ENCODE measurements at places on chromosomes 7 and 10. TPM values are rescaled to one million over a fixed set of nuclear protein-coding genes. Genes with fewer than 3 reads are reported as not detected.
A peak's percentile ranks its signal among the peaks of the same experiment; 100 is the strongest.

GRCh38 chr10:878333-878759, 53.2 kb downstream of the LARP4B start:
- H3K27ac ChIP-seq = no peak overlapping the region
- H3K36me3 ChIP-seq = no peaks in the 10 kb centered on the region
- no peak for DNase-seq
- H3K4me3 ChIP-seq = no peak overlapping the region
- H3K4me1 ChIP-seq = no peaks in the 10 kb centered on the region

DNA sequence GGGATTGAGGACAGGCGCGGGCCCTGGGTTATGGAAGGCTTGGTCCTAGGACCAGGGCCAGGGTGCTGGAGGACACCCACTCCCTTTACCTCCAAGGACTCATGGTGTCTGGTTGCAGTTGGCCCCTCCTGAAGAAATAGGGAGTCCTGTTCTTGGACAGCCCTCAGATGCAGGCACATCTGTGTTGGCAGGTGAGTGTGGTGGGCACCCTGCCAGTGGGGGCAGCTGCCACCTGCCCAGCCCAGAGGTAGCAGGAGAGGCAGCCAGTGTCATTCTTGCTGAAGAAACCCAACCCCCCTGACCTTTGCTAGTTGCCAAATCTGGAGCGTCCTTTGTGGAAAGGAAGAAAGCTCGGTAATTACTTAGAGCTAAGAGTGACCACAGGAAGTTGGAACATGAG, 8.3 kb downstream of the GALNT17 start:
- no peaks in the 10 kb centered on the region for H3K4me1 ChIP-seq
- DNase-seq = no peak
- H3K27ac ChIP-seq = no peak overlapping the region
- no peaks in the 10 kb centered on the region for H3K36me3 ChIP-seq

DNA sequence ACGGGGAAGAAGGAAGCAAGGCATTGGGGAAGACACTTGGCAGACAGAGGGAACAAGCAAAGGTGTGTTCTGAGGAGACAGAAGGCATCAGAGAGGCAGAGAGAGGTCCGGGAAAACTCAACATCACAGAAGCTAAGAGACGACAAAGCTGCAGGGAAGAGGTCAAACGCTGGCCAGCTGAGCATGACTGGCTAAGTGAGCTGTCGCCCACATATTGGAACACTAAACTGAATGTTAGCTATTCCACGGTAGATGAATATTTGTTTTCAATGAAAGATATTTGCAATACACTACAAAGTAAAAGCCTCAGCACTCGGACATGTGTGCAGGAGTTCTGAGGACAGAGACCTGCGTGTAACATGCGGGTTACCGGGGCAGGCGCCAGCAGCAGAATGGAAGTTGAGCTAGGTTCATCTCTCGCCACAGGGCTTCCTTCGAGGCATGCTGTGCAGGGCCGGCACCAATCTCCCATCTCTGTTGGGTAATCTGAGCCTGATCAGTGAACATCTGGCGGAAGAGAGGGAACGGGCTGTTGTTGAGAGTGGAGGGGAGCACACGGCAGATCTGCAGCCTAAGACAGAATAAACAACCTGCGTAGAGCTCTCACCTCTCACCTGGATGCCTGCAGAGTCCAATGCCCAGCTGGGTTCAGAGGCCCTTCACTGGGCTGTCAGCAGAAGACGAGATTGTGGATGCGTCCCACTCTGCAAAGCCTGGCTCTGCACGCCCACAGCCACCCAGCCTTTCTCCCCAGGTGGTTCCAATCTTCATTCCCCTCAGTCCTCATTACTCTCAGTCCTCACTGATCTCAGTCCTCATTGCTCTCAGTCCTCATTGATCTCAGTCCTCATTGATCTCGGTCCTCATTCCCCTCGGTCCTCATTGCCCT, 35.9 kb downstream of the INSIG1 start:
- H3K4me1 ChIP-seq = no peaks in the 10 kb centered on the region
- no peaks in the 10 kb centered on the region for H3K27me3 ChIP-seq
- no peak for DNase-seq
- no peak overlapping the region for H3K4me3 ChIP-seq
- no peaks in the 10 kb centered on the region for H3K36me3 ChIP-seq
- H3K27ac ChIP-seq = no peak overlapping the region

GRCh38 chr7:69349291-69349690, 249.0 kb upstream of the AUTS2 start:
- DNase-seq = no peak
- H3K4me3 ChIP-seq = no peak overlapping the region
- H3K36me3 ChIP-seq = no peaks in the 10 kb centered on the region

The MRLN gene
- not detected for total RNA-seq

The CDH23 gene
- 1.6 TPM for total RNA-seq

GRCh38 chr7:69597278-69598076, 798 bp upstream of the AUTS2 start:
- H3K27me3 ChIP-seq = peaks cover 36% of the 10 kb centered on the region
- H3K4me1 ChIP-seq = no peaks in the 10 kb centered on the region
- peak overlapping the region; percentile 50 for H3K4me3 ChIP-seq
- H3K36me3 ChIP-seq = no peaks in the 10 kb centered on the region
- H3K27ac ChIP-seq = peak overlapping the region; percentile 36

DNA sequence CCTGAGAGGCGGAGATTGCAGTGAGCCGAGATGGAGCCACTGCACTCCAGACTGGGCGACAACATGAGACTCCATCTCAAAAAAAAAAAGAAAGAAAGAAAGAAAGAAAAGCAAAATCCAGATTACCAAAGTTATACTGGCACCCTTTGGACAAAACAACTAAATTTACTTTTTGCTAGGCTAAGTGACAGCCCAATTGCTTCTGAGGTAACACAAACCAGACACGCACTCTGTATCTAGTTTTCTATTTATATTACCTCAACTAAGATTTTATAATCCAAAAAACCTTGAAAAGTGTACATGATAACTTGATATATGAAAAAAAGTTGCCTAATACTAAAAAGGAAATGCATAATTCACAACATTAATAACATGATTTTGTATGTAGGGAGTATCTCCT, 12.9 kb downstream of the UBE2H start:
- H3K36me3 ChIP-seq = no peaks in the 10 kb centered on the region
- H3K4me1 ChIP-seq = no peaks in the 10 kb centered on the region
- H3K27ac ChIP-seq = no peak overlapping the region
- no peaks in the 10 kb centered on the region for H3K27me3 ChIP-seq
- no peak for DNase-seq
- H3K4me3 ChIP-seq = no peak overlapping the region

- no peaks in the 10 kb centered on the region for H3K4me1 ChIP-seq
- no peak overlapping the region for H3K27ac ChIP-seq
- no peak overlapping the region for H3K4me3 ChIP-seq
- H3K27me3 ChIP-seq = no peaks in the 10 kb centered on the region
- no peaks in the 10 kb centered on the region for H3K36me3 ChIP-seq
Measured at GRCh38 chr7:54956865-54957264, 62.0 kb upstream of the EGFR start.

DNA sequence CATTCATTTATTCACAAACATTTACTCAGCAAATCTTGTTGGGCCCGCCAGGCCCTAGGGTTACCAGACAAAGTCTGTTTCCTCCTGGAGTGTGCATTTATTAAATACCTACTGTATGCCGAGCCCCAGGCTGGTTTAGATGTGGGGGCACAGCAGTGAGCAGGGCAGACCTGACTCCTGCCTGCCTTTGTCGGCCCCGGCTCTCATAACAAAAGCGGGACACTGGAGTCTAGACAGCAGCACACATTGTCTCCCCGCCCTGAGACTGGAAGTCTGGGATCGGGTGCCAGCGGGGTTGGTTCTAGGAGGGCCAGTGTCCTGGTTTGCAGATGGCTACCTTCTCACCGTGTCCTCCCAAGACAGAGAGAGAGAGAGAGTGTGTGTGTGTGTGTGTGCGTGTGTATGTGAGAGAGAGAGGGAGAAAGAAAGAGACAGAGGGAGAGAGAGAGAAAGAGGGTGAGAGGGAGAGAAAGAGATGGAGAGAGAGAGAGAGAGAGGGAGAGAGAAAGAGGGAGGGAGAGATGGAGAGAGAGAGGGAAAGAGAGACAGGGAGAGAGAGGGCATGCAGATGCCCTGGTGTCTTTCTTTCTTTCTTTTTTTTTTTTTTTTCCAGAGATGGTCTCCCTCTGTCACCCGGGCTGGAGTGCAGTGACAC, 25.9 kb downstream of the ELFN1 start:
- H3K4me3 ChIP-seq = no peak overlapping the region
- no peaks in the 10 kb centered on the region for H3K36me3 ChIP-seq
- no peaks in the 10 kb centered on the region for H3K4me1 ChIP-seq
- H3K27ac ChIP-seq = no peak overlapping the region
- H3K27me3 ChIP-seq = no peaks in the 10 kb centered on the region
- DNase-seq = no peak

DNA sequence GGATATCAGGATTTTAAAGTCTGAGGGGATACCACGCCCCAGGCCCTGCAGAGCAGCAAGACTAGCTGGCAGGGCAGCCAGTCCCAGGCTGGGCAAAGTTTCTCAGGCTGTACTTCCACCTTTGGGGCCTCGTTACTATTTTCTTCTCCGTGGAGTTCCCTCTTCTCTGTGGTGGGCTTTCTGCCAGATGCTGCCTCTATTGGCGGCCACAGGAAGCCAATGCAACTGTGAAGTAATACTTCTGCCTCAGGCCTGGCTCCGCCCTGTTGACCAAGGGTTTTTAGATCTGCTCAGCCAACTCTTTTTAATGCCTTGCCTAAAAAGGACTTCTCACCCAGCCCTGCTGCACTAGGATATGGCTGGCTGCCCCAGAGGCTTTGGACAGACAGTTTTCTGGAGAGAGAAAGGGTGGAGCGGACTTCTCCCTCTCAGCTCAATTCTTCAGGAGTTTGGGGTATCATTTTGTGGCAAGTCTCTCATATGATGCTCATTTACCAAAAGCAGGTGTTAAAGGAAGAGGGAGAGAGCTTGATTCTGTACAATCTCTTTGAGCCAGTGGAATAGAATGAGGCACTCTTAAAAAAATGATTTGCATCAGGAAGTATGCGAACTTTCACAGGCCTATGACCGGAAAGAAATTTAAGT, 67.4 kb downstream of the HHEX start:
- peaks cover 7% of the 10 kb centered on the region for H3K4me1 ChIP-seq
- no peaks in the 10 kb centered on the region for H3K27me3 ChIP-seq
- H3K36me3 ChIP-seq = no peaks in the 10 kb centered on the region
- peak; percentile 72 for DNase-seq
- peak overlapping the region; percentile 48 for H3K27ac ChIP-seq

The FBXL13 gene
- total RNA-seq = 0.17 TPM

- no peaks in the 10 kb centered on the region for H3K36me3 ChIP-seq
- no peak overlapping the region for H3K4me3 ChIP-seq
- no peaks in the 10 kb centered on the region for H3K4me1 ChIP-seq
- no peaks in the 10 kb centered on the region for H3K27me3 ChIP-seq
Measured at GRCh38 chr10:61887772-61888171, 13.7 kb upstream of the ARID5B start.

DNA sequence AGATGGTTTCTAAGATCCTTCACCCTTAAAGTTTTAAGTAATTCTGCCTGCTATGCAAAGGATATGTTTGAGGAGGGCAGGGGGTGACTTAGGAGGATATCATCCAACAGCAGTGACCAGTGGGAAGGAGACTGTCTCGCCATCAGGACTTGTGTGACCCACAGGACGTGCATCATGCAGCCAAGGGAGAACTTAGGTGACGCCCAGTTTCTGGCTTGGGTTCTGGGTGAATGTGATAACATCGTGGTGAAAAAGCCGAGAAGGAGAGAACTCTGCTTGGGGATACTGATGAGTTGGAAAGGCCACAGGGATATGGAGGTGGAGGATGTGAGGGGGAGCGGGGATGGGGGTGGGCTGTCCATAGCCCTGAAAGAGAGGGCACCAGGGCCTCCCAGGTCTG, 3.8 kb downstream of the WIPI2 start:
- no peak for DNase-seq
- no peaks in the 10 kb centered on the region for H3K36me3 ChIP-seq
- H3K4me1 ChIP-seq = peaks cover 5% of the 10 kb centered on the region
- H3K27ac ChIP-seq = no peak overlapping the region
- H3K27me3 ChIP-seq = no peaks in the 10 kb centered on the region

The PKD2L1 gene
- 0.52 TPM for total RNA-seq

GRCh38 chr10:131834152-131834810, 66.5 kb upstream of the PPP2R2D start:
- H3K36me3 ChIP-seq = no peaks in the 10 kb centered on the region
- no peaks in the 10 kb centered on the region for H3K27me3 ChIP-seq
- H3K4me1 ChIP-seq = no peaks in the 10 kb centered on the region
- DNase-seq = no peak

The DNAJB9 gene
- 24.7 TPM for total RNA-seq

GRCh38 chr7:149843566-149843965, 5.4 kb downstream of the ZNF862 start:
- H3K4me3 ChIP-seq = no peak overlapping the region
- H3K4me1 ChIP-seq = peaks cover 11% of the 10 kb centered on the region
- no peak for DNase-seq

The TUBB8 gene
- not detected for total RNA-seq

GRCh38 chr10:106284802-106285587, 879.5 kb downstream of the SORCS1 start:
- no peaks in the 10 kb centered on the region for H3K4me1 ChIP-seq
- H3K36me3 ChIP-seq = no peaks in the 10 kb centered on the region
- no peak for DNase-seq
- H3K27ac ChIP-seq = no peak overlapping the region

The USP54 gene
- 70.8 TPM for total RNA-seq

DNA sequence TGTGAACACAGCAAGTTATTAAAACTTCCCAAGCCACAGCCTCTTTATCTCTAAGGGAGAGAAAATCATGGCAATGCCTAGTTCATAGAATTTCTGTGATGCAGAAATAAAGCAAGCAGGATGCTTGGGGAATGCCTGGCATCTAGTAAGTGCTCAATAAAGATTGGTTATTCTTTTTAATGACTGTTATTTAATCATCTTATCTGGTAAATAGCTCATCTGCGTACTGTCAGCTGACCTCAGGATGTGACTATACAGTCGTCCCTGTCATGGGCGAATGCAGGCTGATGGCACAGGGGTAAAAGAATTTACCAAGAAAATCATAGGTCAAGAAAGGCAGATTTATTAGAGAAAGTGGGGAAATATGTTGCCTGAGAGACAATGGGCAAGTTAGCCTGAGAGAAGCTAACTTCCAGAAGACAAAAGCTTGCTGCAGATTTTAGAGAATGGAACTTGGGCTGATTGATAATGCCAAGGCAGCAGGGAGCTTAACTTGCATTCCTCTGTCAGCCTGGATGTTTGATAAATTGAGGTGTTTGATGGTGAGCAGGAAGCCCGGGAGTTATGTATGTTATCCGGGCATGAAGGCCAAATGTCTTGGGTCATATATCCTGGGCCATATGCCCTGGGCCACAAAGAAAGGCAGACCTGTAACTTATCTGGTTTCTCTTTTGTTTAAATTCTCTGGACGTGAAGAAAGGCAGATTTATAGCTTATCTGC, 126.0 kb downstream of the KCNMA1 start:
- DNase-seq = no peak
- H3K4me1 ChIP-seq = no peaks in the 10 kb centered on the region
- no peak overlapping the region for H3K27ac ChIP-seq
- H3K27me3 ChIP-seq = no peaks in the 10 kb centered on the region

DNA sequence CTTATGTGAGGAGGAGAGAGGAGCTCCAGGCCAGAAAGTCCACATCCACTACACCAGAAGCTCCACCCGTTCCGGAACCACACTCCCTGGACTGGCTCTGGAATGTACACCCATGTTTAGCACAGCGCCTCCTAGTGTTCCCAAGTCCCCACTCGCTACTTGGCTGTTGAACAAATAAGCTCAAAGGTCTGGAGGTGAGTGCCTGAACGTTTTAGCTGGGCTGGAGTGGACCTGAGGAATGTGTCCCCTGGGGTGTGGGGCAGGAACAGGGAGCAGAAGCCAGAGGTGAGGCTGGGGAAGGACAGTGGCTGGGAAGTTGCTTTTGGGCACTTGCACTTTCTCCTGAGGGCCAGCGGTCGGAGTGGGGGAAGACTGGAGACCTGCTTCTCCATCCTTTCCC, 164.1 kb upstream of the CDCA7L start:
- H3K36me3 ChIP-seq = no peaks in the 10 kb centered on the region
- H3K4me3 ChIP-seq = no peak overlapping the region
- DNase-seq = peak; percentile 44
- H3K4me1 ChIP-seq = no peaks in the 10 kb centered on the region

The SH2D4B gene
- total RNA-seq = not detected

All from colonic mucosa (tissue), 4 donors.